ENCODE measurements at places on chromosomes 3 and 15.

- DNase-seq = no peak
Observed at GRCh38 chr15:80940851-80941250, 48.8 kb downstream of the MESD start.

DNA sequence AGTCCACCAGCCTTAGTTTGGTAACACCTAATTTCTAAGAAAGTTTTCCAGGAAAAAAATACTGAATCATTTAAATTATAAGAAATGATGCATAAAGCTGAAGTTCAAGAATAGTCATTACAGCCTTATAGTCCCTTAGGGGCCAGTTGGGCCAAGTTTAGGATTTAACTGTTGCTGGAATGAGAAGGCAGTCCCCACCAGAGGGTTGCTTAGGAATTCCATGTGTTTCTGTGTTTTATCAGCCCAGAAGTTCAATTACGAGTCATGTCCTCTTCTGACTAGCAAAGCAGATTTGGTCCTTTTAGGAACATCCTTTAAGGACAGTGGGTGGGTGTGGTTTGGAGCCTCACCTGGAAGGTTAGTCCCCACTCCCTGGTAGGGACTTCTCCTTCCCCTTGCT, 57.0 kb upstream of the NR2E3 start:
- DNase-seq = no peak

DNA sequence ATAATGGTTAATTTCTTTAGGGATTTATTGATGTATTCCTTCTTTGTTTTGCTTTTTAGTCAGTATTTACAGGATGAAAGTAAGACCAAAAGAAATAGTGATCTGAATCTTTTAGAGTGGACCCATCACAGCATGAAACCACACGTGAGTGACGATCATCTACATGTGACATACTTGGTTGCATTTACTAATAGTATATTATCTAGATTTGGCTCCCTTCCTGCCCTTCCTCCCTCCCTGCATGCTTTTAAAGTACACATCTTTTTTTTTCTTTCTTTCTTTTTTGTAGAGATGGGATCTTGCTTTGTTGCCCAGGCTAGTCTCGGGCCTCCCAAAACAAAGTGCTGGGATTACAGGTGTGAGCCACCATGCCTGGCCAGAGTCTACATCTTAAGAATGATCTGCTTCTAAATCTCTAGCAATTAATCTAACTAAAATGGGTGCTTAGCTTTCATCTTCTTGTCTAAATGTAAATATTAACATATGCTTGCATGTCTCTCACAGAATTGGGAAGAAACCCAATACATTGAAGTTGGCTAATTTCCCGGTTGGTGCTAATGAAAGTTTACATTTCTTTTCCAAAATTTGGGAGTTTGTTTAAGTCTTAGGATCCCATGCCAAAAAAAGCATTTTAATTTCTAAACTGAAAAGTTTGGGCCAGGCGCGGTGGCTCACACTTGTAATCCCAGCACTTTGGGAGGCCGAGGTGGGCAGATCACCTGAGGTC, 38.0 kb downstream of the SENP2 start:
- DNase-seq = no peak

GRCh38 chr3:129620828-129621559, 14.5 kb upstream of the PLXND1 start:
- DNase-seq = no peak

GRCh38 chr15:83890587-83890986, 236.7 kb downstream of the ADAMTSL3 start:
- DNase-seq = no peak

GRCh38 chr3:143436231-143436930, 316.8 kb downstream of the CHST2 start:
- DNase-seq = no peak

DNA sequence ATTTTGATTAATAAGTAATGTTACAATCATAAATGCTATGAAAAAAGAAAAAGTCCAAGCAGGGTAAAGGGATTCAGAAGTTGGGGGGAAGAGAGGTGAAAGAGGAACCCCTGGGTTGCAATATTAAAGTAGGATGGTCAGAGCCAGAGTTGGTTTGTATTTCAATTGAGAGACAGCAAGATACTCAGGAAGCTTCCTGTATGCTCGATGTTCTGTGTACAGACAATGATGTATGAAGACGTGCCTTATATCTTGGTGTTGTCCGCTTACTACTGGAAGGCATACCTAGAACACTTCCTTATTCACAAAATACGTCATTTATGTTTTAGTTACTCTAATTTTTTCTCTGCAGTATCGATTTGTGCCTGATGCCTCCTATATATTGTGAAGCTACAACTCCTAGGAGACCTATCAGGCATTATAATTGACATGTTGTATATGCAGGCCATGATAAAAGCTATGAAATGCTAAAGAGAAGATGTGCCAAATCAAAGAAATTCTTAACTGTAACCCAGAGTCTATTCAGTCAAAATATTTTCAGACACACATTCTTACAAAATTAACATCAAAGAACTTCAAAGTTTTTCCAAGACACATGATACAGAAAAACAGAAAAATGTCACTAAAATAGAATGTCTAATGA, 87.5 kb downstream of the TBL1XR1 start:
- no peak for DNase-seq

Data from D341Med (cell line).